ENCODE measurements at places on chromosomes 12 and 14.

GRCh38 chr12:123011701-123012100, 31.2 kb downstream of the ARL6IP4 start:
- no peak for DNase-seq

- no peak for DNase-seq
Measured at GRCh38 chr12:91877456-91878235, 268.0 kb downstream of the BTG1 start.

GRCh38 chr14:66503532-66503931, 4.4 kb upstream of the GPHN start:
- DNase-seq, result no peak

DNA sequence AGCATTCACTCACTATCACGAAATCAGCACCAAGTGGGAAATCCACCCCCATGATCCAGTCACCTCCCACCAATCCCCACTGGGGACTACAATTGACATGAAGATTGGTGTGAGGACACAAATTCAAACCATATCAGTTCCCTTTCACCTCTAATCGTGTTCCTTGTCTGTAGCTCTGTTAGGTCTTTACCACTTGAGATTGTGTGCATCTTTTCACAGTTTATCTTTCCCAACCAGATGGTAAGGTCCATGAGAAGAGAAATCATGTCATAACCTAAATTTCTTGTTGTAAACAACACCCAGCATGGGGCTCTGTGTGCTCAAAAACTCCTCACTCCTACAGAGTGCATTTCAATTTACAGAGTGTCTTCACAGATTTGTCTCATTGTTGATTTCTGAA, 27.1 kb upstream of the PCED1B start:
- no peak for DNase-seq

DNA sequence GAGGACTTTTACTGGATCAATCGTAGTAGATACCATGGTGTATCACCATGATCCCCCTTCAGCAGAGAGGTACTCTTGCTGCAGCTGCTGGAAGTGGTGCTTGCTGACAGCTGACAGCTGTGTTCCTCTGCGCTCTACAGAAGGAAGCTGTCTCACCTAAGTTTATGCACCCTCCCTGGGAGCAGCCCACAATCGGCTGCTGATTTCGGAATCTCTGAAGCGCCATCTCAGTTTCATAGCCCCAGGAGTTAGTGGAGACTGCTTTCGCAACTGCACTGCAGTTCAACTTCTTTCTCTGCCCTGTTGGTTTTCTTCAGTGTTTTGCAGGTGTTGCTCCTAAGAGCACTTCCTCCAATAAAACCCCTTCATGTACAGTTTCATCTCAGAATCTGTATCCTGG, 237.9 kb downstream of the PAWR start:
- no peak for DNase-seq

DNA sequence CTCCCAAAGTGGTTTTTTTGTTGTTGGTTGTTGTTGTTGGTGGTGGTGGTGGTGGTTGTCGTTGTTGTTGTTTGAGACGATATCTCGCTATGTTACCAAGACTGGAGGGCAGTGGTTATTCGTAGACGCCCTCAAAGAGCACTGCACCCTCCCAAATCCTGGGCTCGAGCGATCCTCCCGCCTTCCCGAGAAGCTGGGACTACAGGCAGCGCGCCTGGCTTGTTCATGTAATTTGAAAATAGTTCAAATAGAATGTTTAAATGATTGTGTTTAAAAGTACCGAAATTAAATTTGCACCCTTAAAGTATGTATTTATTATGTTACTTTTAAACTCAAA, 439 bp upstream of the ANAPC5 start:
- DNase-seq, result no peak

GRCh38 chr12:74791365-74791764, 253.7 kb downstream of the ATXN7L3B start:
- no peak for DNase-seq

DNA sequence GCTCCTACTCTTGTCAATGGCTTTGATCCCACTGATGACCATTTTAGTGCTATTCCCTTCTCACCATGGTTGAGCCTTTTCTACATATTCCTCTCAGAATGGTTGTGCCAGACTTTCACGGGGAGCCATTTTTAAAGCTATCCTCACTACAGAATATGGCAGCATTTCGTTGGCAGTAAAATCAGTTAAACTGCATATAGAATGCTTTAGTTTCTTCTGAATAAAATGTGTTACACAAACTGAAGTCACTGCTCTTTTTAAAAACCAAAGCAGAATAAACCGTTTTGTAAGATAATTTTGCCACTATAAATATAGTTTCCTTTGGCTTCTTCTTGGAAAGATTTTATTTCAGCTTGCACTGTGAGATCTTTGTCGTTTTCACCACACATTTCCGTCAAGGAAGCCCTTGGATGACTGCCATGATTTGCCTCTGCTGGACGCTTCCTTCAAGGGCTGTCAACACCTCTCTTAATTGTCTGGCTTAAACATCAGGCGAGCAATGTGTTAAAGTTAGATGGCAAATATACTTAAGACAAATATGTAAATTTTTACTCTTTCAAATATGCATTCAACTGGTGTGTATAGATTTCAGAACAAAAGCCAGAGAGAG, 624.2 kb downstream of the DIO2 start:
- no peak for DNase-seq

DNA sequence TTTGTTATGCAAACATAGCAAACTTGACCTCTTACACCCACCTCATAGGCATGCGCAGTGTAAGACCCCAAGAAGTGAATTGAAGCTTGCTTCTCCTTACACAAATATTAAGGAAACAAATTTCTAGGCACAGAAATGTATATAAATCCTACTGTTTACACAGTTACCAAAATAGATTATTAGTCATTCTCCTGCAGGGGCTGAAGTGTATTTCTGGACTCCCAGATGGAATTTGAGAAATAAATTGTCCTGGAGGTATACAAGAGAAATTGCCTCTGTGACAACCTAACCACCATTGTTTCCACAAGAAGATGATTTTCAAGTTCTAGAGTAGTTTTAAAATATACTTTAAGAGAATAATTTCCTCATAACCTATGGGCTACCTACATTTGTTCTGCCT, 656.0 kb upstream of the MDGA2 start:
- DNase-seq, result no peak

GRCh38 chr12:131608740-131609690, 101.9 kb upstream of the SFSWAP start:
- no peak for DNase-seq

DNA sequence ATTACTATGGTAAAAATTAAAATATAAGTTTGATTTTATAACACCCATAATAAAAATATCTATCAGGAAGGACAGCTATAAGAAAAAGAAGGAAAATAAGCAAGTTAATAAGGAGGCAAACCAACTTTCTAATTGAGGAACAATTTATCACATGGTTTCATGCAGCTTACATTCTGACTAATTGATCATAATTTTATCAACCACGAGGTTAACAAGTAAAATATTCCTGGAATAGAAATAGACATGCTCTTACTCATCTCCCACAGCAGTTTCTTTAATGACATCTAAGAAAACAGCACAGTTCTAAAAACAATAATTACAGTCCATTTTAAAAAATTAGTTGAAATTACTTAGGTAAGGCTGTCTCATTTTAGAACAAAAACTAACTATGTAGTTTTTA, 130.8 kb upstream of the KRR1 start:
- no peak for DNase-seq

DNA sequence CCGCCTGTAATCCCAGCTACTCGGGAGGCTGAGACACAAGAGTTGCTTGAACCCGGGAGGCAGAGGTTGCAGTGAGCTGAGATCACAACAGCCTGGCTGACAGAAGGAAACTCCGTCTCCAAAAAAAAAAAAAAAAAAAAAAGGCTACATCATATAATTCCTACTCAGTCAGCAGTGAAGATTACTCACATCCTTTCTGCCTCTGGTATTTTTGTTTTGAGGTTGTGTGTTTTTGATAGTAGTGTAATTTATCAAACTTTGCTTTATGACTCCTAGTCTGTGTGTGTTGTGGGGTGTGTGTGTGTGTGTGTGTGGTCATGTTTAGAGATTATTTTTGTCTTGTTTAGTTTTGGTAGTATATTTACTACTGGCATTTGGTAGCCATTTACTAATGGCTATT, 29.8 kb upstream of the DLGAP5 start:
- DNase-seq, result no peak

- DNase-seq, result no peak
Measured at GRCh38 chr12:92513231-92513730, 189.5 kb upstream of the PLEKHG7 start.

- no peak for DNase-seq
Measured at GRCh38 chr12:115936997-115937916, 340.2 kb downstream of the MED13L start.

DNA sequence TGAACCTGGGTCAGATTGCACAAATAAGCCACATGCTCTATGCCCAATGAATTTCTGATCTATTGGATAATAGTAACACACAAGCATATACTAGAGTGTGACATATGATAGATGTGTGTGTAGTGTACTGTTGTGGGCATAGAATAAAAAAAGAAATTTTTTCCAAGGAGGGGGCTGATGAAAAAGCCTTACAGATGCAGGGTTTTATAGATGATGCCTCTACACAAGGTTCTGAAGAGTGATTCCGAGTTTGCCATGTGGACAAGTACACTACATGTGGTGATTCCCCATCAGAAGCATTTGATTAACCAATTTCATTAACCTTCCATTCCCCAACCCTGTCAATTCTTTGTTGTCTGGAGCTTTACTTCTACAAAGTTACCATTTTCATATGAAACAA, 45.3 kb downstream of the CPM start:
- DNase-seq, result no peak

- DNase-seq, result no peak
Measured at GRCh38 chr12:116687888-116688287, 50.0 kb downstream of the SPRING1 start.

DNA sequence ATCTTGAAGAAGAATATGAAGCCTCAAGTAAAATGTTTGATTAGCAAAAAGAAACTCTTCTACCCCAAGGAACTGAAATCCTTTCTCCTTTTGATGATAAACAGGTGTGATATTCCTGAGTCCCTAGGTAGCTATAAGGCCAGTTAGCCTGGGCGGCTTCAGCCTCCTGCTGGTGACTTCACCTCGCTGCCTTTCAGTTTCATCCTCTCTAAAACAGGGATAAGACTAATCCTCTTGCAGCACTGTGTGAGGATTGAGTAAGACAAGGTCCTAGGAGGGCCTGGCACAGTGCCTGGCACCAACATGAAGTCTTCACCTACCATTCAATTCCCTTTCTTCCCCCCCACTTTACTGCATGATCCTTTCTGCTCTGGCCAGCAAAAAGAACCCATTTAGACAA, 42.1 kb downstream of the CIT start:
- no peak for DNase-seq

DNA sequence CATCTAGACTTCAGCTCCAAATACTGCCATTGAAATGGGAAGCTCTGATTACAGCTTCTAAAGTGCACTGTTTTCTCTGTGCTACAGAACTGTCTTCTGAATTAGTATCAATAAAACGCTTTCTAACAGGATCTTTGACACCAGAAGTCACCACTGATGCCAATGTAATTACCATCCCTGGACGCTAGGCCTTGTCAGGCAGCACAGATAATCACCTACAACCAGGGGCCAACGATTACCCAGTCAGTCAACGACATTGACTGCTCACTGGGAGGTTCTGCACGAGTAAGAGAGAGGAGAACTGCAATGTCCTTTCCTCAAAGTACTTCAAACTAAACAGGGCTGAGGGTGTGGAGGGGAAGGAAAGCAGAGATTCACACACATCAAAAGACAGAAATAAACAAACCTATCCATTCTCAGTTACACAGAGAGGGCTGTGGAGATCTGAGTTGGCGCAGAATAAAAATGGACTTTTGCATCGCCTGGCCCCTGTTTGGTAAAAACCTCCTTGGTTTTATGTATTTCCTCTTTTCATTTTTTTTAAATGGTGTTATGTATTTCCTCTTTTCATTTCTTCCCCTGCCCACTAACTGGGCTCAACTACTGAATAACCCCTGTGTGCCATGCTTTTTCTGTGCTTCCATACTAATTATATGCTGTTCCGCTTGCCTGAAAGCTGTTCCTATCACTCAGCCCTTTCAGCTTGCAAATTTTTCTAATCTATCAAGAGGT, 492.2 kb downstream of the APAF1 start:
- no peak for DNase-seq

DNA sequence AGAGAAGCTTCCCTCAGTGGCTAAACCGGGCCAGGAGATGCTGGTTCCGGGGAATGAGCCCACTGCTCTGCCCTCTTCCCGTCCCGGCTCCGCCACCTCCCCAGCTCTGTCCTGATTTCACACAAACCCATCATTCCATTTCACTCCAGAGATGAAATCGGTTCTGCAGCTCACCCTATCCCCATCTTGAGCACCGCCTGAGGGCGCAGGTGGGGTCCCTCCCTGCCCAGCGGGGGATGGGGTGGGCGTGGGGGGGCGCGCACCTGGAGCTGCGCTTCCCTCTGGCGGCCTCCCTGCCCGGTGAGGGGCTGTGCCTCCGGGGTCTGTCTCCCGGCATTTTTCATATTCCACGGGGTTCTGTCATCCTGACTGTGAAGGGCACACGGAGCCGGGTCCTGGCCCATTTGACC, 44.7 kb downstream of the NOC4L start:
- no peak for DNase-seq

DNA sequence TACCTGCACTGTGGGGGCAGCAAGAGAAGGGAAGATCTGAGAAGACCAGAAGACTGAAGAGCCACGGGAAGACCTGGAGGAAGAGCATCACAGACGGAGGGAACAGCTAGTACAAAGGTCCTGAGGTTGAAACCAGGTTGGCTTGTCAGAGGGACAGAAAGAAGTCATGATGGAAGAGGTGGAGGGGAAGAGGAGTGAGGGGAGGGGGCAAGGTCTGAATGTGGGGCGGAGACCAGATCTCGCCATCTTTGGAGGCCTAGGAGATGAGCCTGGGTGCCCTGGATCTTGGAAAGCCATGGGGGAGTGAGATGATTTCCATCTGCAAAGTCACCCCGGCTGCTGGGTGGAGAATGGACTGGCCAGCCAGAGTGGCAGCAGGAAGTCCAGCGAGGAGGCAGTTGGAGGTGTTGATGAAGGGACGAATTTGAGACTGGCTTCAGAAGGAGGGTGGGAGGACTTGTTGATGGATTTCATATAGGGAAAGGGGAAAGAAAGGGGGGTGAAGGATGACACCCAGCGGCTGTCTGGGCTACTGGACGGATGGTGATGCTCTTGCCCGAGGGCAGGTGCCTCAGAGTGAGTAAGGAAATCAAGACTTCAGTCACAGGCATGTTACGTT, 14.6 kb upstream of the UBC start:
- DNase-seq, result no peak

DNA sequence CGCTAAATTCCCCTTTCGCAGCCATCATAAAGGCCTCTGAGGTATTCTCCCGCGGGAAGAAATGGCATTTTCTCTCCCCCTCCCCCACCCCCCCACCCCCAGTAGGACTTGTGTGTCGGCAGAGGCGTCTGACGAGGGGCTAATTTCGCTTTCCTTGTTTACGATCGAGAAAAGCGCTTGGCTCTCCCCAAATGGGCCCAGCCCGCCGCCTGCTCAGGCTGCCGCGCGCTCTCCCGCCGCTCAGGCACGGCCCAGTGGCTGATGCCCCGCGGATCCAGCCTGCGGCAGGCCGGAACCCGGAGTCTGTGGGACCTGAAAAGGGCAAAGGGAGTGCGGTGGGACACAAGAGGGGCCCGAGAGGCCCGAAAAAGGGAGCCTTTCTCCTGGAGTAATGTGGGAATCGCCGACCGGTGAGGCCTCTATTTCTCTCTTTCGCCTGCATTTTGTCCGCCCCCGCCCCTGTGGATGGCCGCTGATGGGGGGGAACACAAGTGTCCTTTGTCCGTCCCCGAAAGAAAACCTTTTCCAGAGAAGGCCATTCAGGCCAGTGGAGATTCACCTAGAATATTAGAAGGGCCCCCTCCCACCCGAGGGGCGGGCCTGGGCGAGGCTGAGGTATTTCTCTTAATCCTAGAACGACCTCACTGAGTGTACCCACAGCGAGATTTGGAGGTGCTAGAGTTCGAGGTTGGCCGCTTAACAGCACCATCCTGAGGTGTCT, 9.0 kb upstream of the HOXC6 start:
- no peak for DNase-seq

GRCh38 chr14:23712287-23712686, 76.1 kb downstream of the DHRS2 start:
- no peak for DNase-seq
